ENCODE measurements at places on chromosomes 16 and 17.

GRCh38 chr17:58504826-58505351 is 9.5 kb downstream of the MTMR4 start:
- DNase-seq = no peak

DNA sequence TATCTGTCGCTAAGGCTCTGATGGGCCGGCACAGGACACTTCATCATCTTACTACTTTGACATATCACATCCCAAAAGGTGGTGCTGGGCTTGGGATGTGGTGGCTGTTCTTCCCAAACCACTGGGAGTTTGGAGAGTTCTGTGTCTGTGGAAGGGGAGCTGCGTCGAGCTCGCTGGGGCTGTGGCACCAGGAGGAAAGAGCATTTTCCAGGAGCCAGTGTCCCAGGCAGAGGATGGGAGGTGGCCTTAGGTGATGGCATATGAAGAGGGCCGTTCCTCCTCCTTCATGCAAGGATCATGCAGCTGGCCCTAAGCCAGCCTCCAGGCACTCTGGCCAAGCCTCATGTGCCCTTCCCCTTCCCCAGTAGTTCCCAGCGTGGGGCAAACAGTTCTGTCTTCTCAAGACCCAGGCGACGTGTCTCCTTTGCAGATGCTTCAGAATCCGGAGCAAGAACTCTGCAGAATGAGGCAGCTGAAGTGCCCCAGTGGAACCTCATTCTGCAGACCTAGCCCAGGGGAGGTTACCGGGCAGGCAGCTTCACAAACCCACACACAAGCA is 89.4 kb upstream of the TNRC6C start:
- no peak for DNase-seq

DNA sequence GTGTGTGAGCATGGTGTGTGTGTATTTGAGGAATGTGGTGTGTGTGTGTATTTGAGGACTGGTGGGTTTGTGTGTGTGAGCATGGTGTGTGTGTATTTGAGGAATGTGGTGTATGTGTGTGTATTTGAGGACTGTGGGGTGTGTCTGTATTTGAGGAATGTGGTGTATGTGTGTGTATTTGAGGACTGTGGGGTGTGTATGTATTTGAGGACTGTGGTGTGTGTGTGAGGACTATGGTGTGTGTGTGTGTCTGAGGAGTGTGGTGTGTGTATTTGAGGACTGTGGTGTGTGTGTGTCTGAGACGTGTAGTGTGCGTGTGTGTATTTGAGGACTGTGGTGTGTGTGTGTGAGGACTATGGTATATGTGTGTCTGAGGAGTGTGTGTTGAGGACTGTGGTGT is 18.0 kb upstream of the CACNG1 start:
- DNase-seq = no peak

- DNase-seq = no peak
Measured at GRCh38 chr17:52604105-52604504, 445.6 kb upstream of the CA10 start.

- DNase-seq = no peak
Measured at GRCh38 chr17:40561871-40562611, 3.2 kb downstream of the CCR7 start.

DNA sequence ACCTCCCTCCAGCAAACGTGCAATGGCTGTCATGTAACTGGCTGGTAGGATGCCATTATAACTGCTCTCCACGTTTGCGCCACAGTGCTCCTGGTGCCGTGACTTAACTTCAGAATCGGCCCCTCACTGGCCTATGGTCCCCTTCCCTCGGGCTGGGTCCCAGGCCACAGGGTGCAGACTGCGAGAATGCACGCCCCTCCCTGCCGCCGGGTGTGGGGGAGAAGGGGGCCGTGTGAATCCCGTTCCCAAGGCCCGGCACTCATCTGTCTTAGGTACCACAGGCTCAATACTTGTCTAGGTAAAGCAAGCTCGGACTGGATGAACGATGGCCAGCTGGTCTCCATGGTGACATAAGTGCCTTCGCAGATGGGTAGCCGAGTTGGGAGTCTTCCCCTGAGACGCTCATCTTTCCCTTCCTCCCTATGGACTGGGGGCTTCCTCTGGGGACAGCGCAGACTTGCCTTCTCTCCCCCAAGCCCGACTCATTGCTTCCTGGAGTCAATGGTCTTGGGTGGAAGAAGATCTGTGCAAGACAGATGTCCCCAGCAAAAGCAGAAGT is 37.8 kb downstream of the TIMM22 start:
- peak; percentile 30 for DNase-seq

GRCh38 chr16:56387396-56387795 is 37.9 kb downstream of the AMFR start:
- DNase-seq = no peak

- DNase-seq = no peak
Measured at GRCh38 chr17:17121162-17121561, 78.9 kb downstream of the MPRIP start.

DNA sequence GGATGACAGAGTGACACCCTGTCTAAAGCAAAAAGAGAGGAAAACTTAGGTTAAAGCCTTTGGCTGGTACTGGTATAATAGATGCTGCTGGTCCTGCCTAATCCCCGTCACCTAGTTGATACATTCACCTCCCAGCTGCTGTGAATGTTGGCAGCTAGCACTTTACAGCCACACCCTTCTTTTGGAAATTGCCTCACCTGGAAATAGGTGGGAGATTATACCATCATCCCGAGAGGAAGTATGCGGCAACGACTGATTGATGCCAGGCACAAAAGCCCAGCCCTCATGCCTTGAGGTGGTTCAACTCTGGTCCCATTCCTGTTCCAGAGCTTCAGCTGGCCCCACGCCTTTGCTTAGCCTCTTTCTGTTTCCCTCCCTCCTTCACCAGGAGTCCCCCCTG is 53.2 kb upstream of the SIAH1 start:
- DNase-seq = no peak

DNA sequence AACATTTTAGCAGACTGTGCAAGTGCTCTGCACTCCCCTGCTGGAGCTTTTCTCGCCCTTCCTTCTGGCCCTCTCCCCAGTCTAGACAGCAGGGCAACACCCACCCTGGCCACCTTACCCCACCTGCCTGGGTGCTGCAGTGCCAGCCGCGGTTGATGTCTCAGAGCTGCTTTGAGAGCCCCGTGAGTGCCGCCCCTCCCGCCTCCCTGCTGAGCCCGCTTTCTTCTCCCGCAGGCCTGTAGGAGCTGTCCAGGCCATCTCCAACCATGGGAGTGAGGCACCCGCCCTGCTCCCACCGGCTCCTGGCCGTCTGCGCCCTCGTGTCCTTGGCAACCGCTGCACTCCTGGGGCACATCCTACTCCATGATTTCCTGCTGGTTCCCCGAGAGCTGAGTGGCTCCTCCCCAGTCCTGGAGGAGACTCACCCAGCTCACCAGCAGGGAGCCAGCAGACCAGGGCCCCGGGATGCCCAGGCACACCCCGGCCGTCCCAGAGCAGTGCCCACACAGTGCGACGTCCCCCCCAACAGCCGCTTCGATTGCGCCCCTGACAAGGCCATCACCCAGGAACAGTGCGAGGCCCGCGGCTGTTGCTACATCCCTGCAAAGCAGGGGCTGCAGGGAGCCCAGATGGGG is 3.1 kb downstream of the GAA start:
- no peak for DNase-seq

DNA sequence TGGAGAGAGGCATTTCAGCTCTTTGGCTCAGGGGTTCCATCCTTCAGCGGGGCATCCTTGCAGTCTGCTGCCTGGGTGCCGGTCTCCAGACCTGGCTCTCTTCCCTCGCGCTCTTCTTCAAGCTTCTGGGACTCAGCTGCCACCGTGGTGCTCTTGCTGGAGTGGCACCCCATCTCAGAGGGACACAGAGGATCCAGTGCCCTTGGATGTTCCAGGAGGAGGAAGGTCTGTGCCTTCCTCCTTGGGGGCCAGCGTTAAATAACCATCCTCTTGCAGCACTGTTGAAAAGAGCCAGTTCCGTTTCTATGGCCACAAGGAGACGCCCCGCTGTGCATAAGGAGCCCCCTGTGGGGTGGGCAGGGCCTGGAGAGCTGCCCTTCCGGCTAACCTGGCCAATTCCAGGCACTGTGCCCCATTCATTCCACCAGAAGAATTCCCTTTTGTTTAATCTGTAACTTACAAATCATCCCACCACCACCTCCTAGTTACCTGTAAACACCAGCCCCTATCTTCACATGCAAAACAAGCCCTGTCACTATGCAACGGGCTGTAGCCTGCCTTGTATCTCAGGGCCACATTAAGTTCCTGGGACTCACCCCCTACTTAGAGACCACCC is 8.6 kb downstream of the CHD9NB start:
- no peak for DNase-seq

GRCh38 chr16:67170168-67170948 is at the start of gene NOL3:
NOL3 (plus strand) TSS chr16:67170538.
- DNase-seq = no peak

DNA sequence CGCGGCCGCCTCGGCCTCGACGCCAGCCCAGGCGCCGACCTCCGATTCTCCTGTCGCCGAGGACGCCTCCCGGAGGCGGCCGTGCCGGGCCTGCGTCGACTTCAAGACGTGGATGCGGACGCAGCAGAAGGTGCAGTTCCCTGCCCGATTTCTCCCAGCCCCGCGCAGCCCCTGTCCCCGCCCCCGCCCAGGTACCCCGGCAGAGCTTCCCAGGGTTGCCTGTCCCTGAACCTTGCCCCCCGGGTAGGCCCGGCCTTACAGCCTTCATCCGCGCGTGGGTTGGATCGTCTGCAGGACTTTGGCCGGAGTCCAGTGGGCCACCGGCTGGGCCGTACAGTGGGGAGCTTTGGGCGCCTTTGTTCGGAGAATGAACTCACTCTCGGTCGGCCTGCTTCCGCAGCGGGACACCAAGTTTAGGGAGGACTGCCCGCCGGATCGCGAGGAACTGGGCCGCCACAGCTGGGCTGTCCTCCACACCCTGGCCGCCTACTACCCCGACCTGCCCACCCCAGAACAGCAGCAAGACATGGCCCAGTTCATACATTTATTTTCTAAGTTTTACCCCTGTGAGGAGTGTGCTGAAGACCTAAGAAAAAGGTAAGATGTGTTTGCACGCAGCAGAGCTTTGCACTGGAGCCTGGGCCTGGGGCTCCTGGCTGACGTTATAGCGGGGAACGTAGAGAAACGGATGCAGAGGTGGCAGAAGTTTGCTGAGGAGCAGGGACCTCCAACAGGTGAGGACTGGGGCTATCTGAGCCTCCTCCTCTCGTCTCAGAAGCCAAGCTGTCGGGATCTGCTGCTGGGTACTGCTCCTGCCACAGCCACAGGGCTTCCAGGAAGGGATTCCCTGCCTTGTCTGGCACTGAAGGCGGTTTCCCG is 593 bp downstream of the GFER start:
- no peak for DNase-seq

DNA sequence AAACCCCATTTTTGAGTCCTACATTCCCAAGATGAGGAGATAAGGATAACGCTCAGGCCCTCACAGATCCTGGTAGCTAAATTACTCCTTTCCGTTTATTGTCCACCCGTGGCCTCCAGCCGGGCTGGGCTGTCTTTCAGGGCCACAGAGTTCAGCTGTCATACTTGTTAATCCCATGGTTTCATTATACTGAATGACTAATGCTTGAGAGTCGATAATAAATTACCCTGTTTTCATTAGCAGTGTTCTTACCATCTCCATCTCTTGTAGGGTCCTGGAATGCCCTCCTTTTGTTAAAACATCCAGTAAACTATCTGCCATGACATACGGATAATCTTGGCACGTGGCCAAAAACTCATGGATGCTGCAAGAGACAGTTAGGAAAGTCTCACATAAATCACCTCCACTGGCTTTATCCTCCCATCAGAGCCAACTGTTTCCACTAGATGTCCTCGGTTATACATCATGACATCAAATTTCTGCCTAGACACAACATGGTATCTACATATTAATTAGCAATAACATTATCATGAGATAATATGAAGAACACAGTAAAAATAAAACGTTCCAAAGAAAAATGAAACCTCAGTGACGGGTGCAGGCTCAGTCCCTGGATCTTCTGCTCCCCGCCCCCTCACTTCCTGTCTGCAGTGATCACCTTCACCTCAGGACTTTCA is 45.3 kb downstream of the BRD7 start:
- DNase-seq = no peak
